Fibroblast of skin of back (primary cell): ENCODE measurements at places on chromosomes 13 and 19.

- DNase-seq, result peak; percentile 58
Observed at GRCh38 chr13:97019236-97019635, 25.0 kb upstream of the OXGR1 start.

DNA sequence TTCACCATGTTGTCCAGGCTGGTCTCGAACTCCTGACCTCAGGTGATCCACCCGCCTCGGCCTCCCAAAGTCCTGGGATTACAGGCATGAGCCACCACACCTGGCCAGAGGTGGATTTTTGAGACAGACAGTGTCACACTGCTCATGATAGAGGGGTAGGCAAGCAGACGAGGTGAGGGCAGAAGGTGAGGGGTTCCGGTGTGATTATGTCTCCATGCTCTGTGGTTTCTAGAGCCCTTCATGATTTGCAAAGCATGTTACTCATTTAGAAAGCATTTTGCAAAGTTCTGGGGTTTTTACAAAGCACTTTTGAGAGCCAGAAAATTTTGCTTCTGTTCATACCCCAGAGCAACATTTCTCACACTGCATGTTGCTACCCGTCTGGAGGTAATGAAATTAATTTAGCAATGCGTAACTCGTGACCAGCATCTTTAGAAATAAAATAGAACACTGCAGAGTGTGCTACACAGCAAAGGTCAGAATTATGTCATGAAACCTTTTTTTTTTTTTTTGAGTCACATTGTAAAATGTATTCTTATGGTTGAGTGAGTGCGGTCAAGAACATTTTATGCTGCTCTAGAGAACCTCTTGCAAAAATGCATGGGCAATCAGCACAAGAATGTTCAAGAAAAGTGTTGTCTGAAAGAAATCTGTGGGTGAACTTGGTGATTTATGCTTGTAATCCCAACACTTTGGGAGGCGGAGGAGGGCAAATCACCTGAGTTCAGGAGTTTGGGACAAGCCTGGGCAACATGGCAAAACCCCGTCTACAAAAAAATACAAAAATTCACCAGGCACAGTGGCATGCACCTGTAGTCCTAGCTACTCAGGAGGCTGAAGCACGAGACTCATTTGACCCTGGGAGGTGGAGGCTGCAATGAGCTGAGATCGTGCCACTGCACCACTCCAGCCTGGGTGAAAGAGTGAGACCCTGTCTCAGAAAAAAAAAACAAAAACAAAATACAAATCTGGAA, 58.0 kb downstream of the MAP4K1 start:
- no peak for DNase-seq

DNA sequence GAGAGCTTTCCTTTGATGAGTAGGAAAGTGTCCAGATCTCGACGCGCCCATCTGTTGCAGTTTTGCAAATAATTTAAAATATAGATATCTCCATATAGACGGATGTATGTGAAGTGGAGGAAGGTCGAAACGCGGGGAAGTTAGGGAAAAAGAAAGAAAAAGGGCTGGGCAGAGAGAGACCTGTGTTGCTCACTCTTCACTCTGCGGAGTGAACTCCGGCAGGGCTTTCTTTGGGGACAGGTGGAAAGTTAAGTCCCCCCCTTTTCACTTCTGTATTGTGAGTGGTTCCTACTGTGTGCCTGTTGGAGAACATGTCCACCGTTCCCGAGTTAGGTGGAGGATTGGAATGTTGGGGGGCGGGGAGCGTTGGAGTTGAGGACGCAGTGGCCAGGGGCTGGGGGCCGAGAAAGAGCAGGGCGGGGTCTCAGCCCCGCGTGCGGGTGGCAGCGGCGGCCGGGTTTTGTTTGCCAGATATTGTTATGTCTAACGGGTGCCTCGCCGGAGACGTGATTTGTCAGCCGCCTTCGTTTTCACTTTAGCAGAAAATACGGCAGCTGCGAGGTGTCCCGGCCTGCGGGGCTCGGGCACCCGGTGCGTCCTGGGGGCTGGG, 145.1 kb upstream of the ZNF536 start:
- DNase-seq, result no peak

DNA sequence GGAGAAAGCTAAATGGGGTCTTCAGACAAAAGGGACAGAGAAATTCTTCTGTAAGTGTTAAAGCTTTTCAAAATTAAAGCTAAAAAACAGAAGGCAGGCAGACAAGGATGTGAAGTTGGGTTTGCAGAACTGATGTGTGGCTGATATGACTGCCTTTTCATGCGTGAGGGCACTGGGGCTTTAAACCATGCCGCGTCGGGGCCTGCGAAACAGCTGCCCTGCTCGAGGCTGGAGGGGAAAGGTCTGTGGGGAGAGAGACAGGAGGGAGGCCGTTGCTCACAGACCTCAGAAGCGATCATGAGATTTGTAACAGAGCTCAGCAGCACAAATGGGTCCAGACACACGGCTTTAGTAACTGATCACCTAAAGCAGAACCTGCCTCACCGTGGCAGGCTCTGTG, 23.5 kb downstream of the CAPS start:
- DNase-seq, result no peak

DNA sequence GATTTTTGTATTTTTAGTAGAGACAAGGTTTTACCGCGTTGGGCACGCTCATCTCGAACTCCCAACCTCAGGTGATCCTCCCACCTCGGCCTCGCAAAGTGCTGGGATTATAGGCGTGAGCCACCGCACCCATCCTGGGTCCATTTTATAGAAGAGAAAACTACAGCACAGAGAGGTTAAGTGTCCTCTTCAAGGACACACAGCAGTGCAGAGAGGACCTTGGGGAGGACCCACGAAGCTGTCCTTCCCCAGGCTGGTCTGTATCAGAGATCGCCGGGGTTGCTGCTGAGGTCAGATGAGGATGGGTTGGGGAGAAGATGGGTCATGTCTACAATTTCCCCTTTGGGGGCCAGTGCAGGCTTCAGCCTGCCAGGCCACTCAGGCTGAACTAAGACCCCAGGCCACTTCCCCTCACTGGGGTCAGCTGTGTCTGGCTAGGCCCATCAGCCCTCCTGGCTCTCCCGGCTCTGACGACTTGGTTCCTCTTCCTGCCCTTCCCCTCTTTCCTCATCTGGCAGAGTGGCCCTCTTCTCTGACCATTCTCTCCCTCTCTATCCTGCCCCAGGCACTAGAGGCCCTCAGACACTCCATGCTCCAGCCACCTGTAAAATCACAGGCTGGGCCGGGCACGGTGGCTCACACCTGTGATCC, 9.6 kb downstream of the MYO1F start:
- DNase-seq, result no peak

- DNase-seq, result no peak
Observed at GRCh38 chr13:29459813-29460355, 135.6 kb downstream of the SLC7A1 start.
